ENCODE measurements at places on chromosomes 11 and 22.

DNA sequence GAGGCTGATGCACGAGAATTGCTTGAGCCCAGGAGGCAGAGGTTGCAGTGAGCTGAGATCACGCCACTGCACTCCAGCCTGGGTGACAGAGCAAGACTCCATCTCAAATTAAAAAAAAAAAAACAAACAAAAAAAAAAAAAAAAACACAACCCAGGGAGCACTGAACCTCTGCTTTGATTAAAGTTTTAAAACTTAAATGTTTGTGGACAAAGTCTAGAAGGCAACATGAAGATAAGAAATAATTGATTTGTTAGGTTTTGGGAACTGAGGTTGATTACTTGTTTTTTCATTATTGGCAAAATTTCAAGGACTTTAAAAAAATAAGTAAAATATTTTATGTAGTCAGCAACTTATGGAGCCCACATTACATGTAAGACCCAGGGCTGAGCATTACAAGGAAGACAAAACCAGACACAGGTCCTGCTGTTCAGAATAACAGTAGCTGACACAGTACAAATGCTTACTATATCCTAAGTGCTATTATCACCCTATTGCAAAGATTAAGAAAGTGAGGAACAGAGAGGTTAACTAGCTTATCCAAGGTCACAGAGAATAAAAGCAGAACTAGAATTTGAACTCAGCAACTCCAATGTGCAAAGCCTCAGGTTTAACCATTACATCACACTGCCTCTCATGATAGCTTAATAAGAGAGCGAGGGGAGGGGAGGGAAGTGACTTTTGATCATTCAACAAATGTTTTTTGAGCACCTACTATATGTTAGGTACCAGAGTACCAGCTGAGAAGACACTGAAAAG, 2.3 kb upstream of the CRY2 start:
- DNase-seq: no peak

- DNase-seq: no peak
Observed at GRCh38 chr22:46025973-46026898, 49.3 kb upstream of the WNT7B start.

GRCh38 chr22:22099194-22099486, 116.6 kb upstream of the TOP3B start:
- no peak for DNase-seq

- DNase-seq: no peak
Observed at GRCh38 chr11:131859538-131860210, 489.3 kb downstream of the NTM start.

DNA sequence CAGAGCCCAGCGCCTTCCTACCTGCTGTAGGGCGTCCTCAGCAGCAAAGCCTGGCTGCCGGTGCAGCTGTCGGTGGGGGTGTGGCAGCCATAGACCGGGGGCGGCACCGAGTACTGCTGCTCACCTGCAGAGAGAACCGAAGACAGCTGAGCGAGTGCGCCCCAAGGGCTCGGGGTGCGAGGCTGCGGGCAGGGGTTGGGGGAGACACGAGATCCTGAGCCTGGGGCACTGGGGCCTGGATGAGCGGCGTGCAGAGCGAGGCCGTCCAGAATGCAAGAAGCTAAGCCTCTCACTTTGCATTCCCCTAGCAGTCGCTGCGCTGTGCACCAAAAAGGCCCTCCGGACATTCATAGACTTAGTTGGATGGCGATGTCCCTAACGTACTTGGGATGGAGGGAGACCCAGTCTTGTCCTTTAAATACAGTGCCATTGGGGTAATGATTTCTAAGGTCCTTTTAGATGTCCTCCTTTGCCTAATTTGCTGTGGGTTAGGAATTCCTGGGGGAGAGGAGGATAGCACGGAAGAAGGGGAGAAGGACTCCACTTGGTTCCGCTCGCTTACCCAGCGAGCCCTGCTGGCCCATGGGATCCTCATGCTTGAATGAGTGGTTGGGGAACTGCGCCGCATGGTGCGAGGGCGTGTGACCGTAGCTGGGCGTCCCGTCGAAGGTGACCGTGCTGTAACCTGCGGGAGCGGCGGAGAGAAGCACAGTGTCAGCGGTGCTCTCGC, 7.2 kb downstream of the WT1 start:
- no peak for DNase-seq

DNA sequence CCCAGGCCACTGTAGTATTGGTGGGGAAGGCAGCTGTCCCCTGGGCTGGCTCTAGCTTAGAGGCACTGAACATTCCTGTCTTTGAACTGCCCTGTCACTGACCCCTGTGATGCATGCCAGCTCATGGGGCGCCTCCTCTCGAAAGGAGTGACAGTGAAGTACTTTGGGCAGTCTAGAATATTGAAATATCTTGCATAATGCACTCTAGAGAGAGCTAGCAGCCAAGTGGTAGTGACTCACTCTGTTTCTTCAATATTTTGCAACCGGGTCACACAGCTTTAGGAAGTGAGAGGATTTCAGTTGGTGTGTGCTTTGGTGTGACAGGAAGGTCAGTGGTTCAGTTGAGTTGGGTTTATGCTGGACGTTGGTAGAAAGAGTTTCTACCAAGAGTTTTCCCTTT, 35.5 kb upstream of the ST14 start:
- DNase-seq: peak; percentile 85

- peak; percentile 40 for DNase-seq
Observed at GRCh38 chr11:44627911-44628729, 62.7 kb downstream of the CD82 start.

GRCh38 chr11:57787006-57787604, 25.5 kb downstream of the CTNND1 start:
- DNase-seq: no peak

GRCh38 chr11:107473792-107474191, 16.2 kb upstream of the CWF19L2 start:
- DNase-seq: no peak

DNA sequence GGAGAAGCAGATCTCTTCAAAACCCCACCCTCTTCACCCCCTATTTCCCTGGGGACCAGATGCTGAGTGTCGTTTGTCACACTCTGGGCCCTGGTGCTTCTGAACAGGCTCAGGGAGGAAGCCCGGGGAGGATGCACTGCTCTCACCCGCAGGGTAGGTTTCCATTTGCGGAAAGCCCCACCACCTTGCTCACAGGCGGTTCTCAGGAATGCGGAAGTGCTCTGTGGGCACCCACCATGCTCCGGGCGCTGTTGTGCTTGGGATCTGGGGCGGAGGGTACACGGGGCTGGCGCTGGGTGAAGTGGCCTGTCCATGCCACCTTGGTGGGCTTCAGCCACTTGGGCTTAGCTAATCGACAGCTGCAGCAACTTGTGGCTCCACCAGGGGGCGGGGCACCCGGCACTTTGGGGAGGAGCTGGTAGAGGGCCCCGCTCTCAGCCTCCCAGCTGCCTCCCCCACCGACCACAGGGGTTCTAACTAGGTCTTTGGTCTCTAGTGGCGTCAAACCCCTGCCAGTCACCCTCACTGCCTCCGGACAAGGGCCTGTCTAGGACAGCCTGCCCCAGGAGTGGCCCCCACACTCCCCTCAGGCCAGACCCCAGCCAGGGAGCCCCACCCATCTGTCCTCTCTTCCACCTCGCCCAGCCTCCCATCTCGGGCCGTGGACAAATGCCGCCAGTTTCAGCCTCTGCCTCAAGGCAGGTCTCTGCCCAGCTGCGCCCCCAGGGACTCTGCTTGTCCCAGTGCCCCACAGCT, 7.4 kb downstream of the NDUFV1 start:
- DNase-seq: no peak

DNA sequence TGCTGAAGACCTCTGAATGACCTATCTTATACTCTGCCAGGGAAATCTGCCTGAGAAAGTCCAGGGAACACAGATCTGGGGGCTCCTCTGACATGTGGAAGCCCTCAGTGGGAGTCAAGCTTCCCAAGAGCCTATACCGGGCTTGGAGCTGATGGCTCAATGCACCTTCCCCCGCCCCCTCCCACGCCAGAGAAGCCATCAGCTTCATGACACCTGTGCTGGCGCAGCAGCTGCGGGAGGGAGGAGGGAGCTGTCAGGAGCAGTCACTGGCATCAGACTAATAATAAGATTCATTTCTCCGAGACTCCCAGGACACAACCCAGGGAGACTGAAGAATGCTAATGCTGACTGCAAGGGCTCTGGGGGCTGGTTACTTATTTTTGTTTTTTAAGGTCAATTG, 47.8 kb downstream of the SPATA19 start:
- DNase-seq: no peak

DNA sequence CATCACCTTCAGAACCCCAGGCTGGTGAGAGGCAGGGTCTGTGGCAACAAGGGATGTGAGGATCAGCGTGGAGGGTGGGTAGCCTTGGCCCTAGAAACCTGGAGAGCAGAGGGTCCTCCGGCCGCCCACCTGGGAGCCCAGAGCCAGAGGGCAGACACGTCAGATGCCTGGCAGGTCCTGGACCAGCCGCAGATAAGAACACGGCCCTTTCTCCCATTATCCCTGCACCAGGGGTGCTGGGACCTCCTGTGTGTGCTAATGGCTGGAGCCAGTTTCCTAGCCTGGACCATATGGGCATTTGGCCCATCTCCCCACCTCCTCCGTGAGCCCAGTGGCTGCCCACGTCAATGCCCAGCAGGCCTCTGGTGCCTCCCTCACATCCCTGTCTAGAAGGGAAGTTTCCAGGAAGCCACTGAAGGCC, 88.4 kb downstream of the MORC2 start:
- DNase-seq: no peak
